ENCODE measurements at places on chromosomes 11 and 22.

GRCh38 chr11:45806937-45807791 lies 2.2 kb downstream of the SLC35C1 start:
- DNase-seq: no peak

GRCh38 chr22:50544746-50545253 lies 899 bp upstream of the KLHDC7B start:
- no peak for DNase-seq

DNA sequence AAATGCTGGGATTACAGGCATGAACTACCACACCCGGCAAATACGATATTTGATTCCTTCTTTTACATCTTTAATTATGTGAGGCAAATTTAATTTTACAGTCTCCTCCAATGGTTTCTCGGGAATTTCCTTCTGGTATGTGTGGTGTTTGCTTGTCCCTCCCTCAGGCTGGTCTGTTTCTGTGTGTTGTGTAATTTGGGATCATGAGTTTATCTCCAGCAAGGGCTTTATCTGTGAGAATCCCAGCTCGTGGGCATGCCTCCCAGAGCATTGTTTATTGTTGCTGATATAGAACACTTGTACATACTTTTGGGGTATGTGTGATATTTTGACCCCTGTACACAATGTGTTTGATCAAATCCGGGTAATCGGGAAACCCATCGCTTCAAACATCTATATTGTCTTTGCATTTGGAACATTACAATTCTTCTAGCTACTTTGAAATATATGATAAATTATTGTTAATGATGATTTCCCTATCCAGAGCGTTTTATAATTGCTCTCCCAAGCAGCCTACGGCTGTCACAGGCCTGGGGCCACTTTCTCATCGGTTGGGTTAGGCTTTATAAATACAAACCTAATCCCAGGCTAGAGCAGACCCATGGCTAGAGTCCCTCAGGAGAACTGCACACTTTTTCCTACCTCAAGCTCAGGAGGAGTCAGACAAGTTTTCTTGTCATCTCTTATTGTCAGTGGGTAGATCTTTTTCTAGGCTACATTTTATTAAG lies 15.0 kb upstream of the PRR5 start:
- DNase-seq: no peak

DNA sequence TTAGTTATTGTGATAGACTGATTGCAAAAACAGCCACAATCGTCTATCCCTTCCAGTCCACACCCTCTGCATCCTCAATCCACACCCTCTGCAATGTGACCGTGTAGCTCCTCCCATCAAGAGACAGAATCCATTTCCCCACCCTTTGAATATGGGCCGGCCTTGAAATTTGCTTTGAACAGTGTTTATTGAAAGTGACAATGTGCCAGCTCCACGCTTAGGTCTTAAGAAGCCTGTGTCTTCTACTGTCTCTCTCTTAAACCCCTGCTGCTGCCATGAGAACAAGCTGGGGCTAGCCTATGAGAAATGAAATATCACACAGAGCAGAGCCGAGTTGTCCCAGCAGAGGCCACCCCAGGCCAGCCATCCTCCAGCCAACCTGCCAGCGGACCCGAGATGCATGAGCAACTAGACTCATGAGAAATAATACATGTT lies 22.3 kb upstream of the MICAL2 start:
- peak; percentile 31 for DNase-seq
